Hematopoietic multipotent progenitor cell treated with erythropoietin and hydrocortisone succinate and interleukin-3 and kit ligand, for 8 days (in vitro differentiated cells): ENCODE measurements at places on chromosomes 4 and X.

GRCh38 chr4:53714236-53715140, 123.2 kb upstream of the LNX1 start:
- DNase-seq: no peak

- peak; percentile 19 for DNase-seq
Measured at GRCh38 chr4:85756938-85757337, 282.0 kb downstream of the ARHGAP24 start.

GRCh38 chr4:37124800-37125199, 119.7 kb upstream of the NWD2 start:
- DNase-seq: no peak

GRCh38 chr4:144350706-144351105, 210.2 kb upstream of the GYPA start:
- DNase-seq: no peak

GRCh38 chr4:155772459-155773195, 13.8 kb downstream of the GUCY1B1 start:
- no peak for DNase-seq

DNA sequence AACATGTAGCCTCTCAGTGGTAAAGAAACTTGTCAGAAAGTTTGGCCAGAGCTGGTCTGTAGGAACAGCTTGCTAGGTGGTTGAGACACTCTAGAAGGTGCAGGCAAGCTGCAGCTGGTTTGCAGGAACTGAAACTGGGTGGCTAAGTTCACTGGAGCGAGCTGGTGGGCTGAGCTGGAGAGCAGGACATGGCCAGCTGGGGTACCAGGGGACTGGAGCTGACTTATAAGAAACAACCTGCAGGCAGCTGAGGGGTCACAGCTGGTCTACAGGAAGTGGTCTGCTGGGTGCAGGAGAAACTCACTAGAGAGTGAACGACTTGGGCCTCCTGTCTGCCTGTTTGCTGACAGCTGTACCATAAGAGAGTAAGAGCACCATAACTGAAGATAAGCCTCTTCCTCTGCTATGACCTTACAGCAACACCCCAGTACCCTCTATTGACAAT, 157.1 kb upstream of the LNX1 start:
- DNase-seq: no peak

DNA sequence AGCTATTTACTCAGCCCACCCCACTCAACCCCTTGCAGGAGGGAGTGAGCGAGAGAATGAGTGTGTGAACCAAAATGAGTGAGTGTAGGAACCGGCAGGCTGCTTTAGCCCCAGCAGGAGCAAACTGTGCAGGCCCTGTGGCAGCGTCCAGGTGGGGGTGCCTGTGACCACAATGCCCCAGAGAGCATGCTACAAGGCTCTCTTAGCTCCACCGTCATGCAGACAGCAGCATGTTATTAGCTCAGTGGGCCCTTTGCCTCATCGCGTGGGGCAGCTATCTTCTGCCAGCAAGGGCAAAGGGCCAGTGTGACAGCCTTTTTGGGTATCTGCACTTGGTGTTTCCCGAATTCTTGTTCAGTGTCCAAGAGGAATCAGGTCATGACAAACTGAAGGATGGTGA, 271.3 kb downstream of the GPM6A start:
- DNase-seq: no peak

- DNase-seq: no peak
Measured at GRCh38 chrX:10577853-10578252, 42.5 kb downstream of the MID1 start.

DNA sequence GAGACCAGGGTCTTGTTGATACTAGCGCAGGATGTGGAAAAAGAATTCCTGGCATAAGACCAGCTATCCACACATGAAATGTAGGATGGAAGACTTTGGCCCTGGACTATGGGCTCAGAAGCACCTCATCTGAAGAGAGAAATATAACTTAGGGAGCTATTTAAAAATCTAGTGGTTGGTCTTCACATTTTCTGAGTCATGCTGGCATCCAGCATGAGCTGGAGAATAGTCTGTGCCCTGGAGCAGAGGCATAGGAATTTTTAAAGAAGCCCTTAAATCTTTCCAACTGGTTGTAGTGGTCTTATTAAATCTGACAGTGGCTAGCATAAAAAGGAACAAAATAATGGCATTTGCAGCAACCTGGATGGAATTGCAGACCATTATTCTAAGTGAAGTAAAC, 86.3 kb downstream of the SMARCA5 start:
- no peak for DNase-seq

GRCh38 chrX:154477891-154478477, 1.1 kb downstream of the LAGE3 start:
- no peak for DNase-seq

GRCh38 chr4:126779436-126780166, 853.2 kb upstream of the INTU start:
- no peak for DNase-seq

DNA sequence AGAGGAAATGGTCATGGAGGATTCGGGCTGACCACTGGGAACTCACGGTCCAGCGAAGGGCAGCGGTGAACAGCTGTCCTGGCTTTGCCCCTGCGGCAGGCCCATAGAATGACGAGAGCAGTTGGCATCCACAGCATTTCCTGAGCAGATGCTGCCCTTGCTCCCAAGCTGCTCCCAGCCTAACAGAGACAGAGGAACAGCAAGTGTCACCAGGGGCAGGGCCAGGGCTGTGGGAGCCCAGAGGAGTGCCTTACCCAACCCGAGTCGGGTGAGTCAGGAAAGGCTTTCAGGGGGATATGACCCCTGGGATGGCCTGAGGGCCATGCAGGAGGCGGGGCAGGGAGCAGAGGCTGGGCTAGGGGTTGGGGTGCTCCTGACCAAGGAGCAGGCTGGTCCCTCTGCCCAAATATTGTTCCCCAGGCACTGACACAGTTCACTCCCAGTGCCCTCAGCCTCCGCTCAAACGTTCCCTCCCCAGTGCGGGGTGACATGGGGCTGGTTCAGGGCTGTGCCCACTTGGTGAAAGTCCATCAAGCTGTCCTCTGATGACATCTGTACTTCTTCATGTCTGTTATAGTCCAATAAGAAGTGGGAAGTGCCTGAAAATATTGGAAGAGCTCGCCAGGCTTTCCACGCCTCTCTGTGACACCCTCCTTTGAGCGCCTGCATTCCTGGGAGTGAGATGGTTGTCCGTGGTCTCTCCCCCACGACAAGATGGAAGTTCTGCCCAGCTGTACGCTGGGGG, 64.7 kb upstream of the GPR78 start:
- no peak for DNase-seq

DNA sequence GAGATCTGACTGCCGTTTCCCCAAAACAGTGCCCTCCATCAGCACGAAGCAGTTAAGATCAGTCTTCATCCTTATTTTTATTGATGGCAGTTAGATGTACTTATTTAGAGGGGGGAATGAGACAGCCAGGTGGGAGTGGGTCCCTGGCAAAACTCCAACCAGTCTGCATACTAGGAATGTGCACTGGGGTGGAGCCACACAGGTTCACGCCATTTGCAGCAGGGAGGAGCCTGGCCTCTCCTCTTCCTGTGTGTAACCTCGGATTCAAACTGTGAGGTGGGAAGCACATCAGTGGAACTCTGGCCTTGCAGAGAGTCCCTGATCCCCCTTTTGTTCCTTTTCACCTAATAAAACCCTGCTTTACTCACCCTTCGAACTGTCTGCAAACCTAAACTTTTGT, 987.7 kb upstream of the GRIA3 start:
- no peak for DNase-seq

- DNase-seq: no peak
Measured at GRCh38 chrX:22527302-22527701, 254.6 kb downstream of the CBLL2 start.

GRCh38 chr4:14218641-14219040, 591.1 kb upstream of the BOD1L1 start:
- DNase-seq: no peak

DNA sequence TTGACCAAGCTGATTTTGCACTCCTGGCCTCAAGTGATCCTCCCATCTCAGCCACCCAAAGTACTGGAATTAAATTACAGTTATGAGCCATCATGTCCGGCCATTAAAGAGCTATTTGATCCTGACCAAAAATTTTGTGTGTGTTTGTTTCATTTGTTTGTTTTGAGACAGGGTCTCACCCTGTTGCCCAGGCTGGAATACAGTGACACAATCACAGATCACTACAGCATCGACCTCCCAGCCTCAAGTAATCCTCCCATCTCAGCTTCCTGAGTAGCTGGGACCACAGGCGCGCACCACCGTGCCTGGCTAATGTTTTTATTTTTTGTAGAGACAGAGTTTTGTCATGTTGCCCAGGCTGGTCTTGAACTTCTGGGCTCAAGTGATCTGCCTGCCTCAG, 82.9 kb upstream of the RBPJ start:
- DNase-seq: no peak

- no peak for DNase-seq
Measured at GRCh38 chrX:123432361-123433150, 248.5 kb downstream of the GRIA3 start.

DNA sequence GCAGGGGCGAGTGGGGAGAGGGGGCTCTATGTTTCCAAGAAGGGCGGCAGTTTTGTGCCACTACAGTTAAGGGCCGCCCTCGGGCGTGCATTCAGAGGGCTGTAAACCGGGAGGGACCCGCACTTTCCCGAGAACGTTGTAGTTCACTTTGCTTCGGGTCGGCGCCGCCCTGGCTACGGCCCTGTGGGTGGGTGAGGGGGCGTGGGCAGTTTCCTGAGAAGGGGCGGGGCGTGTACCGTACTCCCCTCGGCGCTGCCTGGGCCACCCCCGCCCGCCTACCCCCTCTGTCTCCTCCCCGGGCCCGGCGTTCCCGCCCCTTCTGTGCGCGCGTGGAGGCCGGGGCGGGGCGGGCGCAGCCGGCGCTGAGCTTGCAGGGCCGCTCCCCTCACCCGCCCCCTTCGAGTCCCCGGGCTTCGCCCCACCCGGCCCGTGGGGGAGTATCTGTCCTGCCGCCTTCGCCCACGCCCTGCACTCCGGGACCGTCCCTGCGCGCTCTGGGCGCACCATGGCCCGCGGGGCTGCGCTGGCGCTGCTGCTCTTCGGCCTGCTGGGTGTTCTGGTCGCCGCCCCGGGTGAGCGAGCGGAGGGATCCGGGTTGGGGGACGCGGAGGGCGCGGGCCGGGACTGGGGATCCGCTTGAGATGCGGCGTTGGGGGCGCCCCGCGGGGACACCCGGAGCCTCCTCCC, at the start of gene CD99:
Gene CD99, plus strand, starts transcription at position 440 of the 687 bp plus-strand sequence. Its CDS starts 66 bp downstream, at position 506.
- DNase-seq: peak; percentile 86

- DNase-seq: no peak
Measured at GRCh38 chrX:1516596-1517104, 20.3 kb downstream of the P2RY8 start.

DNA sequence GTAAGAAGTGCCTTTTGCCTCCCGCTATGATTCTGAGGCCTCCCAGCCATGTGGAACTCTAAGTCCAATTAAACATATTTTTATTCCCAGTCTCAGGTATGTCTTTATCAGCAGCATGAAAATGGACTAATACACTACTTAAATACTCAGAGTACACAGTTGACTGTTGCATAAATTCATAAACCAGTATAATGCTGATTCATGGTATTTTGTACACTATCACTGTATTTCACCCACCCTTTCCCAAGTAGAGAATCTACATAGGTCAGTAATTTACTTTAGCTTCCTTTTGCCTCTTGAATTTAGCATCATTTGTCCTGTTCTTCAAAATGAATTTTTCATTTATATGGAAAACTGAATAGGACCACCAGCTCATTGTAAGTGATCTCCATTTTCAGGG, 58.3 kb upstream of the FHDC1 start:
- DNase-seq: no peak

DNA sequence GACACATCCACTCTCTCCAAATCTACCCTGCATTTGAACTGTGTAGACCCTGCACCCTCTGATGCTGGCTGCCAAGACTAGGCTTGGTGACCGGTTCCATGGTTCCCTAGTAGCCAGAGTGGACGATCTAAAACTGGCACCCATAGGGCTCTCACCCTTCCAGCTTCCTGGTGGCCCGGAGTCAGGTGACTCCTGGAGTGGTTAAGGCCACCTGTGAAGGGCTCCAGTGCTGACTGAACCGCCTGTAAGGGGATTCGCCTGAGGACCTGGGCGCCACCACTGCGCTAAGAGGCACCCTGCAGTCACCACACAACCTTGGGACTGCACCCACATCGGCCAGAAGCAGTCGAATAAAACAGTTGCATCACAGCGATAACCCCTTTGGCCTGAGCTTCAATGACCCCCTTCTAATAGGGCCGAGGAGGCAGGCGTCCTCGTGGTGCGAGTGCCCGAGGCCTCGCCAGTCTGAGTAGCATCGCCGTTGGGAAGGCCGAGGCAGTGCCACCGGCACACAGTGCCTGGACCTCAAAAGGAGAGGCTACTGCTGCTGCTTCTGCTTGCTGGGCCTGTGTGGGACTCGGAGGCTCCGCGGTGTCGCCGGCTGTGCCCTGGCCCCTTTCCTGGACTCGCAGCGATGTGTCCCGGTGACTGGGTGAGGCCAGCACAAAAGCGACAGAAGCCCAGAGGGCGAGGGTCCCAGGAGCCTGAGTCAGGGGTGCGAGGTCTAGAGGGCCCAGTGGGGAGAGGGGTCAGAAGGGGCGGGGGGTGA, 6.5 kb downstream of the HMX1 start:
- DNase-seq: no peak

DNA sequence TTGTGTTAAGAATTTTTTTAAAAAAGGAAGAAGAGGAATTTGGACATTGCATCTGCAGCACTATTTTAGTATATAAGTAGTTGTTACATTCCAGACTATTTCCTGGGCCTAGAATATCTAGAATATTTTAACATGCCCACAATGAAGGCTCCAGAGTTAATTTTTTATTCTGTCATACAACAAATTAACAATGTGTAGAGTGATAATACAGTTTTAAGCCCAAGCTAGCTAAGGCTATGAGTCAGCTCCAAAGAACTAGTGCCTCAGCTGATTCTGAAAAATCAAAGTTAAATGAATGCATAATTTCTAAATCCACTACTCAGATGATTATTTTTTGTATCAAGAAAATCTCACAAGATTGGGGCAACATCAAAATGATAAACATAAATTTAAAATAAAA, 231.4 kb downstream of the PRDM5 start:
- no peak for DNase-seq

- DNase-seq: no peak
Measured at GRCh38 chr4:23058165-23058776, 365.5 kb downstream of the GBA3 start.

DNA sequence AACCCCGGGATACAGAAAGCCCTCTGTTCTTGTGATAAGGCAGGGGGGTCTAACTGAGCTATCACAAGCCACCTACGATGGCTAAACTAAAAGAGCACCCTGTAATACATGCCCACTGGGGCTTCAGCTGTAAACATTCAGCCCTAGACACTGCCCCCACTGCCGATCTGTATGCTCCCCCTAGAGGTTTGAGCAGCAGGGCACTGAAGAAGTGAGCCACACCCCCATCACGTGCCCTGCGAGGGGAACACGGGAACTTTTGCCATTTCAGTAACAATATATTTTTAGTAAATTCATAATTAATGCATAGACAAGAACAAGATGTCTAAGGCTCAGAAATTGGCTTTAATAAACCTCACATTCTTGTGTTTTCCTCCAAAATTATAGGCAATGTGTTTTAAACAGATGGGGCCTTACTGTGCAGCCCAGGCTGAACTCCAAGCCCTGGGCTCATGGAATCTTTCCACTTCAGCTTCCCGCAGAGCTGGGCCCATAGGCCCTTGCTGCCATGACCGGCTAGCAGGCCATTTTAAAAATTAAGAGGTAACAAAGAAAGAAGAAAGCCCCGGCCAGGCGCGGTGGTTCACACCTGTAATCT, 235.3 kb upstream of the SFRP2 start:
- DNase-seq: no peak

- DNase-seq: no peak
Measured at GRCh38 chr4:186854256-186854655, 130.6 kb upstream of the FAT1 start.
